ENCODE measurements at places on chromosomes 7 and 10.

- no peak for DNase-seq
Observed at GRCh38 chr10:53140506-53140905, 367.9 kb upstream of the MBL2 start.

- no peak for DNase-seq
Observed at GRCh38 chr7:70775570-70776156, 356.3 kb upstream of the GALNT17 start.

- no peak for DNase-seq
Observed at GRCh38 chr7:127983804-127984332, 47.4 kb downstream of the LRRC4 start.

DNA sequence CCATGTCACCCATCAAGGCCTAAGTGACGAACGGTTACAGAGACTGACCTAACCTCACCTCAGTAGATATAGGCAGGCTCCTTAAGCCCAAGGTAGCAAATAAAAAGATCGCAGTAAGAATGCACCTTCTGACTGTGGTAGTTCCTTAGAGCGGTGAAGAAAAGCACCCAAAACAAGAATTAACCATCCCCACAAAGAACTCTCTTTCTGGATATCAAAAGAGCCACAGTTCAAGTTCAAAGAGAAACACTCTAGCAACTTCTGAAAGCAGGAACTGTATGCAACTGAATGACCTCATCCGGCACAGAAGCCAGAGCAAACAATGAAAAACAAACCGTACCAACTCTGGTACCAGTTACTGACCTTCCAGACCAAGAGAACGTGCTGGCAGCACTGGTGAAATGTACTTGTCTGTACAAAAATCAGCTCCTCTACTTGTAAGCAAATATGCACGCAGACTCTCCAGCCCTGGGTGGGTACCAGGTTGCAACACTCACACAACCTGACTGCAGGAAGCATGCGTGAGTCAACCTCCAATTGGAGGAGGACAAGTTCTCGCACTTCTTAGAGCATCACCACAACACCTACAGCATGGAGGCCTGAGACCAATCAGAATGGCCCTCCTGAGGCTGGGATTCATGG lies 202.7 kb downstream of the FAM107B start:
- DNase-seq = no peak

DNA sequence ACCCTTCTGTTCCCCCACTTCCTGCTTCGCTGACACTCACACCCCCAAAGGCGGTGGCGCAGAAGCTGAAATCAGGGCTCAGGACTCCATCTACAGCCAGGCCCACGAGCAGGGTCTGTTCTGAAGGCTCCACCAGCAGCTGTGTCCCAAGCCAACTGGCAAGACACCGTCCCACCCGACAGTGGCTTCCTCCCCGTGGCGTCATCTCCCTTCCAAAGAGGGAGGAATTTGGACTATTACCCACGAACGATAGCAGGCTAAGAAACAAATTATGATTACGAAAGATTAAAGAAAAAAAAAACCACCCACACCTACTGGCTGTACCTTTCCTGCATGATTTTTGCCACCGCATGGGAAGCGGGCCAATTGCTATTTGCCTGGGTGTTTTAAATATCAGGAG lies 54.3 kb downstream of the RBM17 start:
- no peak for DNase-seq

GRCh38 chr7:103888603-103889153 lies 100.8 kb downstream of the RELN start:
- DNase-seq = no peak

DNA sequence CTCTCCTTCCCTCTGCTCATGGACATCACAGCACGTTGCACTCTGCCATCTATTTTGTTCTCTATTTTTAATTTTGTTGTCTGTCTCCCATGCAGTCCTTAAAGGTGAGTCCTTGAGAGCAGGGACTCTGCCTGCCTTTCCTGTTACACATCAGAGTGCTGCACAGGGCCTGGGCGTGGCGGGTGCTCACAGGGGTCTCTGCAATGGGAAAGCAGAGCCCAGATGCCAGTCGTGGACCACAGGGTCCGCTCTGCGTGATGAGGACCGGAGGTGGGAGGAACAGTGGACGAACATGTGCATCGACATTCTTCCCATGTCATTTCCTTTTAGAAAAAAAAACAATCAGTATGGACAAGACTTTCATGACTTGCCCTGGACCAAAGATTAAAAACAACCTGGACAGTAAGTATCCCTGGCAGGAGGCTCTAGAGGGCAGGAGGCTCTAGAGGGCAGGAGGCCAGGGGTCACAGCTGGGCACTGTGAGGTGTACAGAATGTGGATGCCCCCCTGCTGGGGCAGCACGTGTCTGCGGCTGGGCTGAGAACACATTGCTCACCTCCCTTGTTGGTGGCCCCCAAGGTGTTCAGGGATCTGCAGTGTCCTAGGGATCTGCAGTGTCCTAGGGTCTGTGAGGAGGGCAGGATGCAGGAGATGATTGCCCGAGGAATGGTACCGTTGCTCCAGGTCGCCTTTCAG lies 29.6 kb upstream of the ZNF488 start:
- no peak for DNase-seq

GRCh38 chr7:90119178-90119971 lies 34.9 kb upstream of the STEAP1 start:
- DNase-seq = no peak

DNA sequence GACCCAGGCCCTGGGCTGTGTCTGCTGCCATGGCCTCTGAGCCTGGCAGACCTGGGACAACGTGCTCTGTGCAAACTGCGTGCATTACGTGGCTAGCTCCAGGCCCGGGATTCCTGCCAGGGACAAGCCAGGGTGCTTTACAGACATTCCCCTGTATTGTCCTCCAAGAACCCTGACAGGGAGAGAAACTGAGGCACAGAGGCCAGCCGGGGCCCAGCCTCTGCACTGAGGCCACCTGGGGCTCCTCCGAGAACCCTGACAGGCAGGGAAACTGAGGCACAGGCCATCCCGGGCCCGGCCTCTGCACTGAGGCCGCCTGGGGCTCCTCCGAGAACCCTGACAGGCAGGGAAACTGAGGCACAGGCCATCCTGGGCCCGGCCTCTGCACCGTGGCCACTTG lies 64.9 kb downstream of the CFAP46 start:
- DNase-seq = no peak

GRCh38 chr7:64998865-64999164 lies 7.7 kb downstream of the ERV3-1 start:
- no peak for DNase-seq

DNA sequence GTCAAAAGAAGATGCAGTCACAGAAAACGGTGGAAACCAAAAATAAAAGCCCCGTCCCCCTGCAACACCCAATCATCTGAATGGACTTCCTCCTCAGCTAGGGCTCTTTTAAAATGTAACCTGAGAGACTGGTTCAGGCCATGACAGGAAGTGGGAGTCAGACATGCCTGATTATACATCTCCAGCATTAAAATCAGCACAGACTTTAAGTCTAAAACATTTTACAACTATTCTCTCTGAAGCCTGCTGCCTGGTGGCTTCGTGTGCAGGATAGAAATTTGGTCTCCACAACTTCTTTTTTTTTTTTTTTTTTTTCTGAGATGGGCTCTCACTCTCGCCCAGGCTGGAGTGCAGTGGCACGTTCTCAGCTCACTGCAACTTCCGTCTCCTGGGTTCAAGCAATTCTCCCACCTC lies 30.3 kb downstream of the HACD1 start:
- DNase-seq = no peak

DNA sequence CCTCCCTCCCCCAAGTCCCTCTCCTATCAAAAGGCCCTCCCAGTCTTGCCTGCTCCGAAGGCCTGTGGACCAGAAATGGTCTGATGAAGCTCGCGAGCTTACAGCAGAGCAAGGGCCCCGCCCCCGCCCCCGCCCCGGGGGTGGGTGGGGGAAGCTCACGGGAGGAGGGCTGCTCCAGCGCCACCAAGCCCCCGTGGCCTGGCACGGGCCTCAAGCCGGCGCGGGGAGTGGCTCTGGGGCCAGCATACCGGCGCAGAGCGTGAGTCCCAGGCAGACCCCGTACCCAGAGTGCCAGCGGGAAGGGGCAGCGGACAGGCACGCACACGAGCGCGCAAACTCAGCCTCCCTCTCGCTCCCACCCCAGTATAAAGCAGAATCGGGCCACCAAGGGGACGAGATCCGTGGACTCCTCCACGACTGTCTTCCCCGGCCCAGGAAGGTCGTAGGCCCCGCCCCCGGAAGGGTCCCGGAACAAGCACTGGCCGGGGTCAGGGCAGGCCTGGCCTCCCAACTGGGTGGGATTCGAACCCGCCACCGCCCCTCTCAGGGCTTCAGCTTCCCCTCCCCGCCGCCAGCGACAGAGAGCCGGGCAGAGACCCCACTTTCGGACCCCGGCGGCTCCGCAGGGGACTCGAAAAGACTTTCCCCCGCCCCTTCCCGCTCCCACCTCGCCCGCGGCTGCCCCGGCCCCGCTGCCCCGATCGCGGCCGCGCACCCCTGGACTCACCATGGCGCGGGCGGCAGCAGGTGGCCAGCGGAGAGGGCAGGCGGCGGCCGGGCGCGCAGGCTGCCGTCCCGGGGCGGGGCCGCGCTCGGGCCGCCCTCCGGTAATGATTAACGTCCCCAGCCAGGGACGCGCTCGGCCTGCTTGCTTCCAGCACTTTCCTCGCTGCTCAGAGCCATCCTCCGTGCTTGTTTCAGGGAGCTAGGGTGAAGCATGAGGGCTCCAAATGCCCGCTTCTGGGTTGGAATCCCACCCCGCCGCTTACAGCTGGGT lies at the start of gene PCBD1:
Gene PCBD1 (minus strand): TSS at position 762 of the 997 bp plus-strand sequence. CDS start 32 bp downstream, at position 730.
- DNase-seq = no peak

DNA sequence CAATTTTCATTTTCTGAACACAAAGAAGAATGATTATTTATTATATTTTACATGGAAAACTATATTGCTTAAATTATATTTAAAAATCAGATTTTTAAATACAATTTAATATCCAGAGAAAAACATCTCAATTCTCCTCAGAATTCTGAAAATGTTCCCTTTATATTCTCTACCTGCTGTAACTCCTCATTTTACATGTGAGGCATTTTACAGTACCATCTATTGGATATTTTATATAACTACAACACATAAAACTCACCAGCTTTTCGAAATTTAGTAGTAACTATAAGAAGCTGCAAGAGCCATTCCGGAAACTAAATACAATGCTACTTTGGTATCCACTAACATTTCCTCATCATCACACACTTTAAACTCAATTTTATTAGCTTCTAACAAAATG lies 264.6 kb downstream of the DGKB start:
- no peak for DNase-seq

- no peak for DNase-seq
Observed at GRCh38 chr7:155251831-155252230, 45.8 kb upstream of the INSIG1 start.

DNA sequence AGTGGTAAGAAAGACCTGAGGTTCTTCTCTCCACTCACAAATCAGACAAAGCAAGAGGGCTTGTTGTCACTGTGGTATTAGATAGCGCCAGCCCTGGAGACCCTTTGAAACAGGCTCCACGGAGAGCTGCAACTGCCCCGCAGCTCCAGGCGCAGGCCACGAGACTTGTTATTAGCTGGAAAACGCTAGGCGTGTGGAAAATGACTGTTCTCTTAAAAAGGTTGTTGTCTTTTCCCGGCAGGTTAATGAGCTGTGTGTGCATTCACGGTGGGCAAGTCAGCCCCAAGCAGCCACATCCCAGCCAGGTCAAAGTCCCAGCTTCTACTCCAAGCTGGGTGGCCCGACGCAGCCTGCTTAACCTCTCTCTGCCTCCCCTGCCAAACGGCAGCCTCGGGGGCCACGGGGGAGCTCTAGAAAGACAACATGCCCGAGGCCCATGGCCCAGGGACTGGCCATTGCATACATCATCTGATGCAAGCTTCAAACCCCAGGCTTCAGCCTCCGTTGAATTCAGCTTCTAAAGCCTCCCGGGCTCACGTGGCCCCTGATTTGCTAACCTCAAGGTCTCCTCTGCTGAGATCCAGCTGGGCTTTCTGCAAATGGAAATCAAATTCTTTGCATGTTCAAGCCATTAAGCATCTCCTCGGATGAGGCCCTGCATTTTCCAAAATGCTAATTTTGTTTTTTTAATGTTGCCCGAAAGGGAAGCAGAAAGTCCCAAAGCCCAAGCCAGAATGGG lies 61.3 kb upstream of the DNAAF5 start:
- DNase-seq = no peak

GRCh38 chr7:151671514-151671913 lies 151.8 kb upstream of the RHEB start:
- DNase-seq = no peak

DNA sequence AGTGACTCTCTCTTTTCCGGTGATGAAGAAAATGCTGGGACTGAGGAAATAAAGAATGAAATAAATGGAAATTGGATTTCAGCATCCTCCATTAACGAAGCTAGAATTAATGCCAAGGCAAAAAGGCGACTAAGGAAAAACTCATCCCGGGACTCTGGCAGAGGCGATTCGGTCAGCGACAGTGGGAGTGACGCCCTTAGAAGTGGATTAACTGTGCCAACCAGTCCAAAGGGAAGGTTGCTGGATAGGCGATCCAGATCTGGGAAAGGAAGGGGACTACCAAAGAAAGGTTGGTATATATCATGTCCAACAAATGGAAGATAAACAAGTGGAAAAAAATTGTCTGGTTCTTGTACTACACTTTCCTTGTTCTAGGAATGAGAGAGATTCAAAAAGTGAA lies 9.5 kb downstream of the PDCD4 start:
- no peak for DNase-seq

- DNase-seq = no peak
Observed at GRCh38 chr10:35339942-35340341, 3.6 kb downstream of the CCNY start.

DNA sequence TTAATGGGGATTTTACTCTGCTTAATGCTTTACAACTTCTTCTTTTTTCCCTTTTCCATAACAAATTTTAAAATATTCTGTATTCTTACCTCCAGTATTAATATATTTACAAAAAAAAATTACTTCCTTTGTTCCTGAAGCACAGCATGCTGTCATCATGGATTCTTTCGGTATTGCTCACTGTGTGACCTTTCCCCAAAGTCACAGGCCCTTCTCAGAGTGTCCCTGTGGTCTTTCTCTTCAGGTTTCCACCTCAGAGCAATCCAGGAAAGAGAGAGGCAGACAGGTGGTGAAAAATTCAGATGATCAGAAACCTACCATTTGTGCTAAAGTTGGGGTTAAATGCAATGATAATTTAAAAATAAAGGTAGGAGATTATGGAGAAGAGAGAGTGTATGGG lies 13.0 kb downstream of the AOAH start:
- DNase-seq = no peak

GRCh38 chr7:140605337-140605736 lies 35.3 kb downstream of the DENND2A start:
- no peak for DNase-seq

DNA sequence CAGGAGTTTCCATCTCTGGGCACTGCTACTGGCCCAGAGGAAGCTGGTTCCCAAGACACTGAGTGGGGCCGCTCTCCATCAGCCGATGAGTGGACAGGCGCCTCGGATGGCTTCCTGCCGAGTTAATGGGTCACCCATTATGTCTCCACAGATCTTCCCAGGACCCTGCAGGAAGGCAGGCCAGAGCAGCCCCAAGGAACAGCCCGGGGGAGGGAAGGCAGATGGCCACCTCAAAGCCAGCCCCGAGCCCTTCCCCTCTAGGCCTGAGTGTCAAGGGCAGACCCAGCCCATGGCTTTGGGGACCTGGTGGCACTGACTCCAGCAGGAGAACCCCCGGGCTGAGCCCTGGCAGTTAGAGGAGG lies 3.4 kb upstream of the LFNG start:
- DNase-seq = no peak

GRCh38 chr10:65032867-65033769 lies 1511.9 kb downstream of the REEP3 start:
- no peak for DNase-seq

GRCh38 chr10:122458693-122459092 lies 2.7 kb upstream of the HTRA1 start:
- no peak for DNase-seq

Data from NCI-H187 treated with DMSO at 0.1 percent for 48 hours (cell line).